ENCODE measurements at places on chromosomes 11 and 22. TPM values are rescaled to one million over a fixed set of nuclear protein-coding genes. Genes with fewer than 3 reads are reported as not detected.

- H3K27ac ChIP-seq, result no peak overlapping the region
- H3K4me1 ChIP-seq, result no peaks in the 10 kb centered on the region
- no peaks in the 10 kb centered on the region for H3K27me3 ChIP-seq
- no peak for DNase-seq
- H3K4me3 ChIP-seq, result no peak overlapping the region
Measured at GRCh38 chr11:129458756-129459535, 83.3 kb downstream of the BARX2 start.

DNA sequence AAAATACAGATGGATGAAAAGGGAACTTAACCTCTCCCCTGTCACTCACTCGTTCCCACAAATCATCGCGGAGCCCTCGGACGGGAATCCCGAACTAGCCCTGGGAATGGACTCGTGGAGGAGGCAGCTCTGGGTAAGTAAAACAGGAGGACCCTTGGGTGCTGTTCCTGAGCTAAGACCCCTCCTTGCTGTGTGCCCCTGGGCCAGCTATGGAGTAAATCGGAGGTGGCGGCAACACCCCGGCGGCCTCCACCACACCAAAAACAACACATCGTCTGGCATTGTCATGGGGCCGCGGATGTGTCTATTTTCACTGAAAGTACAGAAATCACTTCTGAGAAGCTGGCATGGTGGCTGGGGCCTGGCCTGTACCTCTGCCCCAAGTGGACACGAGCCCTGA lies 12.1 kb downstream of the CPT1A start:
- no peaks in the 10 kb centered on the region for H3K36me3 ChIP-seq
- no peaks in the 10 kb centered on the region for H3K4me1 ChIP-seq
- H3K4me3 ChIP-seq, result no peak overlapping the region
- no peaks in the 10 kb centered on the region for H3K27me3 ChIP-seq
- no peak overlapping the region for H3K27ac ChIP-seq

DNA sequence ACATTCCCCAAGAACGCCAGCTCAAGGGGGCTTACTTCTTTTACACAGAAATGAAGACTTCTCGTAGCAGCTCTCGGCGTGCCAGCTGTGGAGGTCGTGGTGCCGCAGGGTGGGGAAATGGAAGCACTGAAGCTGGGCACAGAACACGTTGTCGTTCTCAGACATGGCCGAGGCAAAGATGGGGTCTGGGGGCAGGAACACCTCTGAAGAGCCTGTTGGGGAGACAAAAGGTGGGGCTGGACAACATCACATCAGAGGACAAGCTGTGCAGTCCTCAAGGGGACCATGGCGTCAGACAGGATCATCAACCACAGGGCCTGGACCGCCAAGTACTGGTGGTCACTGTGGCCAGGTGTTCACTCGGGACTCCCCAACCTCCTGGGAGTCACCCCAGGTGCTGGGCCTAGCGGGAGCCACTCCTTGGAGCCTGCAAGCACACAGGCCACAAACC lies 65.2 kb downstream of the DGCR2 start:
- no peaks in the 10 kb centered on the region for H3K4me1 ChIP-seq
- no peak for DNase-seq
- no peaks in the 10 kb centered on the region for H3K27me3 ChIP-seq
- H3K27ac ChIP-seq, result no peak overlapping the region

- no peak for DNase-seq
- H3K27ac ChIP-seq, result peak overlapping the region; percentile 45
- no peaks in the 10 kb centered on the region for H3K36me3 ChIP-seq
Measured at GRCh38 chr11:46856605-46857343, 10.7 kb upstream of the CKAP5 start.

DNA sequence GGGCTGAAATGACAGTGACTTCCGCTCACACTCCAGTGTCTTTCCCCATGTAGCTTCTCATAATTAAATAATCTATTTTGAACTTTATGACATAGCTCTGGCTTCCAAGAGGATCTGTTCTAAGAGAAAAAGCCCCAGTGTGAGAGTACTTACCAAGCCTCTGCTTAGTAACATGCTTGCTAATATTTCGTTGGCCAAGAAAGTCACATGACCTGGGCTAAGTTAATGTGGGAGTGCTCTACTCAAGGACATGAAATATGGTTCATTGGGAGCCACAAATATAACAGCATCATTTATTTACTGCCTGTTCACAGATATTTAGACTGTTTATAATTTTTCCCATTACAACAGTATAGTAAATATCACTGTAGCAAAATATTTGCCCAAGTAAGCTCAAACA lies 42.5 kb downstream of the CCDC73 start:
- H3K27me3 ChIP-seq, result no peaks in the 10 kb centered on the region
- no peaks in the 10 kb centered on the region for H3K36me3 ChIP-seq
- no peak overlapping the region for H3K4me3 ChIP-seq
- no peak for DNase-seq
- H3K4me1 ChIP-seq, result no peaks in the 10 kb centered on the region

DNA sequence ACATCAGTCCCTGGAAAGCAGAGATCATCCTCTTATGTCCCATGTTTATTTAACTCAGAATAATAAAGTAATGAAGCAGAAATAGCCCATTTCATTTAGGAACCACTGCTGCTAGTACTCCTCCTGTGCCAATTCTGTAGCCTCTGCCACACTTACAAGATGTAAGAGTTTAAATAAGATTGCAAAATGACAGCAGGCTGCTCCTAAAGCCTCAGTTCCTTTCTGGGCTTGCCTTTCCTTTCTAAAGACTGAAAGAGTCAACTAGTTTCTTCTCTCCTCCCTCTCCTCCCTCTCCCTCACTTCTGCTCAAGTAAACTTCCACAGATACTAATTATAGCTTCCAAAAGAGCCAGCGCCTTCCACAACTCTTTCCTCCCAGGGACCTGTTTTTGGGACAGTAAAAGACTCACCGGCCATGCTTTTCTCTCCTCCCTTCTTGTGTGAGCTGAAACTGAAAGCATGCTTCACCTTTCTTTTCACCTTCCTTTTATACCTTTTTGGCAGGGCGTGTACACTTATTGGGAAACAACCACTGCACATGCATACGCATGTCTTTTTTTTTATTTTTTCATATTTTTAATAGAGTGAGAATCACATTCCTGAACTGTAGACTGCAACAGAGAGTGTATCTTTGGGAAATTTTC lies 26.1 kb upstream of the CARD16 start:
- peaks cover 6% of the 10 kb centered on the region for H3K4me1 ChIP-seq
- DNase-seq, result no peak
- H3K36me3 ChIP-seq, result no peaks in the 10 kb centered on the region
- H3K27ac ChIP-seq, result no peak overlapping the region
- no peak overlapping the region for H3K4me3 ChIP-seq

DNA sequence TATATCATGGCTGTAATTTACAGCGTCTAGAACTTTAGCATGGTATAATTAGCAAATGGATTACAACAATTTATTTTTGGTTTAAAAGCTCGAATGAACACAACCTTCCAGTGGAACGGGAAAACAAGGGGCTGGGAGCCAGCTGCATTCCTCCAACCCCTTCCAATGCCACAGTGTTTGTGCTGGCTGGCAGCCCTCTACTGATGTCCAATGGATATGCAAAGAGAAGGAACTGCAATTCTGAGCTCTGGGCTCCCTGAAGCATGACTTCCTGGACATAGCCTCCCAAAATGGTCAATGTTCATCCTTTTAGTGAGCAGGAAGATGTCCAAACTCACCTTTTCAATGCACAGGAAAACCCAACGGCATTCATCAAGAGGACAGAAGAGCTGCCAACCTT lies 288.3 kb downstream of the TENM4 start:
- no peak overlapping the region for H3K27ac ChIP-seq
- H3K27me3 ChIP-seq, result no peaks in the 10 kb centered on the region
- no peaks in the 10 kb centered on the region for H3K36me3 ChIP-seq
- H3K4me1 ChIP-seq, result no peaks in the 10 kb centered on the region
- DNase-seq, result no peak

GRCh38 chr11:35682230-35683173 lies 19.9 kb downstream of the TRIM44 start:
- H3K27me3 ChIP-seq, result no peaks in the 10 kb centered on the region
- no peak overlapping the region for H3K4me3 ChIP-seq
- no peak overlapping the region for H3K27ac ChIP-seq
- peaks cover 22% of the 10 kb centered on the region for H3K4me1 ChIP-seq

DNA sequence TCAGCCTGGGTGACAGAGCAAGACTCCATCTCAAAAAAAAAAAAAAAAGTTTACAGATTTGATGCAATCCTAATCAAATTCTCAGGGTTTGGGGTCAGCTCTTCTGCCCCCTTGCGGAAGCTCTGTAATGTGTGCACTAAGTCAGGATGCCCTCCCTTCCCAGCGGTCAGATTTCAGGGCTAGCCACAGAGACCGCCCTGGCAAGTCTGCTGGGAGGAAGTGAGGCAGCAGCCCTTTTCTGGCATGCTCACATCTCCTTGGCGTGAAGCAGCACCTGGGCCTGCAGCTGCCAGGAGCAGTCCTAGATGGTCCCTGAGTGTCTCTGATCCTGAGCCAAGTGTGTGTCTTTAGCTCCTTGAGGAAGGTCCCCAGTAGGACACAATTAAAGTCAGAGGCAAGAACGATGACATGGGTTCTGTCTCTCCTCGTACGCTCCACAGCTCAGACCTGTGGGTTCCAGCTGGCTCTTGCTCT lies 10.9 kb upstream of the APOBEC3C start:
- peak; percentile 87 for DNase-seq
- H3K4me1 ChIP-seq, result no peaks in the 10 kb centered on the region

Gene NUP50
- 56.2 TPM for polyA plus RNA-seq

Gene MS4A3
- polyA plus RNA-seq, result 0.99 TPM

Gene SLC5A1
- 0.31 TPM for polyA plus RNA-seq
